ENCODE measurements at places on chromosomes 7 and 10. TPM values are rescaled to one million over a fixed set of nuclear protein-coding genes. Genes with fewer than 3 reads are reported as not detected.

GRCh38 chr7:111363099-111363498, 199.2 kb downstream of the IMMP2L start:
- DNase-seq, result no peak

DNA sequence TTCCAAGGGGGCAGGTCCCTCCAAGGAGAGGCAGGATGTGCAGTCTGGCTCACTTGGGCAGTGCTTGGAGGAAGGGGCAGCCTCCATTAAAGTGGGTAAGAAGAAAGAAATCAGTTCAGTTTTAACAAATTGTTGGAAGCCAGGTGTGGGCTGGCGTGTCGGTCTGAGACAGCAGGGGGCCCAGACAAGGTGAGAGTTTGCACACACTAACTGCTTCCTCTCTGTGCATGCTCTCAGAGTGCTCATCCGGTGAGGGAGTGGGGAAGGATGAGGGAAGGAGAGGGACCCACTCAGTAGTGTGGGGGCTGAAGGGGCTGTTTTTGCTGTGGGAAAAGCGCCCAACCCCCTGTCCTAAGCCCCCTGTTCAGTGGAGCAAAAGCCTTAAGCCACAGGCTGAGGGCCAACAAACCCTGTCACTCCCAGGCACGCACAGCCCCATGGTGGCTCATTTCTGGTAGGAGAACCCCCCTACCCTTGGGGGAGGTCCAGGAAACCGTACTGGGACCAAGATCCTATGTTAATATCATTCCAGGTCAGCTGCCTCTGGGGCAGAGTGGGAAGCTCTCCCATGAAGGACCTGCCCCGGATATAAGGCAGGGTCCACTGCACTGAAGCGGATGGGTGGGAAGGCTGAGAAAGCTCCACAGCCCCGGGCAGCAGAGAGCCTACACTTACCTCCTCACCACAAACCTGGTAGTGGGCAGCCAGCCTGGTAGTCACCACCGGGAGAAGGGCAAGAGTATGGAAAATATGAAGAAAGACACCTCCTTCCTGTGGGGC, 5.1 kb upstream of the PCBD1 start:
- no peak for DNase-seq

- DNase-seq, result no peak
These were observed 69.2 kb upstream of the CAMK2B start for GRCh38 chr7:44394636-44395035.

DNA sequence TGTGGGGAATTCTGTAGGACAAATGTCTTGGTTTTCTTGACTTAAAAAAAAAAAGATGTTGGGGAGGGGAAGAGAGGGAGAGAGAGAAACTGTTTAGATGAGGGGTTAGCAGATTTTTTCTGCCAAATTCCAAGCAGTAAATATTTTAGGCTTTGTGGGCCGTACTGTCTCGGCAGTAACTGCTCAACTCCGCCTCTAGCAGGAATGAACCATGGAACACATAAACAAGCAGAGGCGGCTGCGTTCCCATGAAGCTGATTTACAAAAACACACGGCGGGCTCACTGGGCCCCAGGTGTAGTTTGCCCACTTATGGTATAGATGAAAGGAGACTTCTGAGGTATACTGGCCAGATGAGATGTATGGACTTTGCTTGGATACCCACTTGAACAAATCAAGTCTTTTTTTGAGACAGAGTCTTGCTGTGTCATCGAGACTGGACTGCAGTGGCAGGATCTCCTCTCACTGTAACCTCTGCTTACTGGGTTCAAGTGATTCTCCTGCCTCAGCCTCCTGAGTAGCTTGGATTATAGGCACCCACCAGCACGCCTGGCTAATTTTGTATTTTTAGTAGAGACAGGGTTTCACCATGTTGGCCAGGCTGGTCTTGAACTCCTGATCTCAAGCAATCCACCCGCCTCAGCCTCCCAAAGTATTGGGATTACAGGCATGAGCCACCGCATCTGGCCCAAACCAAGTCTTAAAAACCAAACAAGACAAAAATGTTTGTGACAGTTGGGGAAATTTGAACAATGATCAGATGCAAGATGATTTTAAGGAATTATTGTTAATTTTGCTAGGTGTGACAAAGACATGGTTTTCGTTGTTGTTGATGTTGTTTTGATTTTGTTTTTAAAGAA, 9.7 kb upstream of the ADAMTS14 start:
- no peak for DNase-seq

DNA sequence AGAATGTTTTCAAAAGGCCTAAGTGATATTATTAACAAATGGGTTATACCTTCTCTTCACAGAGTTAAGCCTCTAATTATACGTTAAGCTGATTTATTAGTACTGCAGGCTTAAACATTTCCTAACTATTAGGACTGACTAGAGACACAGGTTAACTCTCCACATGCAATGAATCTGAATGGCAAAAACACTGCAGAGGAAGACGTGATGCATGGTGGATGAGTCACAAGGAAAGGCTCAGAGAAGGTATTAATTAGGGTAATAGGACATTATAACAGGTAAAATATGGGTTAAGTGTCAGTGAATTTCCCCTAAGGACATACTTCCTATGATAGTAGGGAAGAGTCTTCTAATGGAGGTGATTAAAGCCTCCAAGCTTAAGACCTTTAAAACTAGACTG, 24.7 kb upstream of the SEM1 start:
- DNase-seq, result no peak

DNA sequence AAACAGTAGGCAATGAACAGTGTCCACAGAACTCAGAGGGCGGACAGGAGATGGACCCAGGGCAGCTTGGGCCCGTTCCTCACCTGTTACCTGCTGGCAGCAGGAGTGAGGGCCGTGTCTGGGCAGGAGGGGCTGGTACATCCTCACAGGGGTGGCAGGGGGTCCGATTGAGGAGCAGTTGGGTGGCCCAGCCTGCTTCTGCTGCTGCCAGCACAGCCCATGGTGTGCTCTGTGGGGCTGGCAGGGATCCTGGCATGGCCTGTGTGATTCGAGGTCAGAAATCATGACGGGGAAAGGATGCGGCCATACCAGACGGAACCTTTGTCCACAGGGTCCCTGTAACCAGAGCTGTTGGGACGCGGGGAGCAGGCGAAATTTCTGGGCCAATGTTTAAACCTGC, 49.6 kb downstream of the INPP5A start:
- no peak for DNase-seq

- DNase-seq, result peak; percentile 7
These were observed 27.2 kb upstream of the ZNF273 start for GRCh38 chr7:64875658-64876406.

- no peak for DNase-seq
These were observed 54.9 kb downstream of the PDGFA start for GRCh38 chr7:464454-465401.

GRCh38 chr10:31353574-31353973, 34.6 kb downstream of the ZEB1 start:
- no peak for DNase-seq

DNA sequence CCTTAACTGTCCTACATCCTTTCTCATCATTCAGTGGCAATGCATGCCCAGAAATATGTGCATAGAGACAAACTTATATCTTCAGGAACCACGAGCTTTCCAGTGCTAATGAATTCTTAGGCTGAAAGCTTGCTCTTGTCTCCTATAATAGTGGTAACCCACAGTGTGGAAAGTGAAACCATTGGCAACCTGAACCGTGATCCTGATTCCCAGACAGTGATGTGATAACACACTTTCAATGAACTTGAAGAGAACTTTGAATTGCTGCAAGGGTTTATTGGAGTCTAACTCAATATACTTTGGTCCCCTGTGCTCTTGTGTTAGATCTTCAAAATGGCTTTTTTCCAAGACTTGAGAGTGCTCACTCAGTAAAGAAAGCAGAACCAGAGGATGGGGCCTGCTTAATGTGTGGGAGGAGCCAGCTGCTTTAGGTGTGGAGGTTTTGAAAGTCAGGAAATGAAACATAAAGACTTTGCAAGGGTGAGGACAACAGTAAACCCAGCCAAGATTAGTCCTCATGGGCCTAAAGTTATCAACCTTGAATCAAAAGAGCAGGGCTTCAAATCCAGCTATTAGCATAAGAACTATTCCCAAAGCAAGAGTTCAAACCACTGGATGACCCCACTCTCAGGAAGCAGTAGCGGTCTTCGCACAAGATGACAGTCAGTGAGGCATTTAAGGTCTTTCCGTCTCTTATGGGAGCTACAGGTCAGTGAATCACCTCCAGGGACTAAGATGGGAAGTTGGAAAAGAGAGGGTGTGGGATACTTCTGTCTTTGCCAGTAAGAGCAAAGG, 332.4 kb upstream of the NRP1 start:
- DNase-seq, result no peak

DNA sequence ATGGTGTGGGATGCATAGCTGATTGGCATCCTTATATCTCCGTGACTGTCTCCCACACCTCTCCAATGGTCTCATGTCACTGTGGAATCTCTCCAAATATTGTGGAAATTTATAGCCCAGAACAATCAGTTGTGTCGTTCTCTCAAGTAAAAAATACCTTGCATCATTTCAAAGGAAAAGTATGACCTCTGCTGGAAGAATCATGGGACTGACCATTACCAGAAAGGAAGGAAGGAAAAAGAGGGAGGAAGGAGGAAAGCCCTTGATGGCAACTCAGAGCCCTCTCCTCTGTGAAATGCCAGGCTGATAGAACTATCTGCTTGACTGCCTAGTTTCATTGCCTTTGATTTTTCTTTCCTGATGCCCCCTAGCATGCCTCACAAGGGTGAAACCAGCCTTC, 76.3 kb downstream of the FOXI2 start:
- no peak for DNase-seq

- DNase-seq, result no peak
These were observed 5.5 kb downstream of the PTPRN2 start for GRCh38 chr7:158582089-158582456.

- DNase-seq, result no peak
These were observed 109.2 kb downstream of the TRIL start for GRCh38 chr7:28848906-28849305.

Gene ZNF804B
- not detected for total RNA-seq

Gene CCDC136
- 0.64 TPM for total RNA-seq

Gene LRGUK
- total RNA-seq, result 0.69 TPM

Gene AASS
- total RNA-seq, result 4.6 TPM
